Activated T-cell treated with anti-CD3 and anti-CD28 coated beads for 24 hours (primary cell): ENCODE measurements at places on chromosomes 5 and 9.
A peak's percentile ranks its signal among the peaks of the same experiment; 100 is the strongest.

GRCh38 chr9:135591506-135592330 lies 30.2 kb downstream of the PAEP start:
- DNase-seq = no peak

DNA sequence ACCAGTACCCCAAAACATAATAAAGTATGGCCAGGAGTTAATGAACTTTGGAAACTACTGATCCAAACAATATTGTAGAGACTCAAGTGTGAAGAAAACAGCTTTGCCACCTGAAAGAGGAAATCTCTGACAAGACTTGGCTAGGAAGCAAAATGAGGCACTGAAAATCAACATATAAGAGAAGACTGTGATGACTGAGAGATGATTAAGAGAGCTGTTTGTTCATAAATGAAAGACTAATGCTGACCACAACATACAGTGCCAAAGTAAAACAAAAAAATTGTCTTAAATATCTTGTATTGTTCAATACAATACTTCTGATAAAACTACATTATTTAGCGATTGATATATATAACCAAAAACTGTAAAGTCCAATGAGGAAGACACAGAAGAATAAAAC lies 7.2 kb downstream of the RC3H2 start:
- no peak for DNase-seq

GRCh38 chr5:54595721-54596120 lies 78.2 kb downstream of the SNX18 start:
- DNase-seq = no peak

DNA sequence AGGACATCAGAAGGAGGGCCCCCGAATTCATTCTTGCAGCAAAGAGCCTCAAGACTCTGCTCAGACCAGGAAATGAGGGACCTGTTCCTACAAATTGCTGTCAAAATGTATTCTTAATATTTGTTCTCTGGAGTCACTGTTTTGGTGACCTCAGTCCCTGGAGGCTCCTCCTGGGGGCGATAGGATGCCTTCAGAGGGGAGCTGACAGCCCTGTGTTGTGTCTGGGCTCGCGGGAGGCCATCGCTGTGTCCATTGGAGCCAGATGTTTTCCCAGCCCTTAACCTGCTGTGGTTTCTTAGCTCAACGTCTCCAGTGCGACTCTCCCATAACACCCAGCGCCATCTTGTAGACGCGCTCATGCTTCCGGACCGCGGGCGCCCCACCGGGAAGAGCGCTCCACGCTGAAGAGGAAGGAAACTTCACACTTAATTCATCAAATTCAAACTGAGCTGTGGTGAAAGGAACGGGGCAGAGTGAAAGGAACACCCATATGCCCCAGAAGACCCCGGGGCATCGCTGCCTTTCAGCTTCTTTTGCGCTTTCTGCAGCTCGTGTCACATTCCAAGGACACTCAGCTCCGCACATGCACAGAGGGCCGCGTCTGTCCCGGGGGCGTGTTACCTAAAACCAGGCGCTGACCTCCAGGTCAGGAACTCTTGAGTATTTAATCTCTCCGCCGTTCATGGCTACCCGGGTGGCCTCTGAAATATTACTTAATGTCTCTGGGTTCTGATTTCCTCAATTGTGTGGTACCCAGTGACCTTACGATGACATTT lies 112.3 kb upstream of the GDNF start:
- DNase-seq = no peak

- no peak for DNase-seq
Observed at GRCh38 chr9:7977586-7977985, 178.0 kb upstream of the DMAC1 start.

- DNase-seq = no peak
Observed at GRCh38 chr9:131593936-131594665, 48.8 kb downstream of the PRRT1B start.

DNA sequence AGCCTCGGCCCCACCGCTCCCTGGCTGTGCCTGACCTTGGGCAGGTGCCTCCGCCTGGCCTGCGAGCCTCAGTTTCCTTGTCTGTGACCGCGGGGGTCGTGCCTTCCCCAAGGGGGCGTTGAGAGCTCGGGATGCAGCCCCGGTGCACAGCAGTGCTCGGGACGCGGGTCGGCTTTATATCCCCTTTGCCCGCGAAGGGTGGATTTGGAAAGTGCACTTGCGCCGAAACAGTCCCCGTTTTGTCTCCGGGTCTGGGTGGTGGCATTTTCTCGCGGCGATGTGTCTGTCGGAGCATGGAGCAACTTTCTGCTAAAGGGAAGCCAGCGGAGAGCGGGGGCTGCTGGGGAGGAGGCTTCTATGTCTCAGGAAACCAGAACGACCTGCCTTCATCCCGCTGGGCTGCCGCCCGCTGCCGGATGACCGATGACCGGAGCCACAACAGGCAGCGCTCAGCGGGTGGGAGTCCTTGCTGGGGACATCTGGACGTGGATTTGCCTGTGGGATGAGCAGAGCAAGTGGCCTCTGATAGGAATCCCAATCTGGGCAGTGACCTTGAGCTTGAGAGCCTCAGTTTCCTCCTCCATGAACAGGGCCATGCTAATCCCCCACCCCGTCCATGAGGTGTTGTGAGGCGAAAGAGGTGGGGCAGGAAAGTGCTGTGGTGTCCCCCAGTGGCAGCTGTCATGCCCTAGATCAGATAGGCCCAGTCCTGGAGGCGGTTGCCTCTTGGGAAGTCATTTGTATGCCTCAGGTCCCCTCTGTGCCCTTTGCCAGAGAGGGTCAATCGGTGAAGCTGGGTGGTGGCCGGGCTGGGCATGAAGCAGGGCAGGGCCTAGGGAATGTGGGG lies 651 bp downstream of the HRH2 start:
- DNase-seq = peak; percentile 32

DNA sequence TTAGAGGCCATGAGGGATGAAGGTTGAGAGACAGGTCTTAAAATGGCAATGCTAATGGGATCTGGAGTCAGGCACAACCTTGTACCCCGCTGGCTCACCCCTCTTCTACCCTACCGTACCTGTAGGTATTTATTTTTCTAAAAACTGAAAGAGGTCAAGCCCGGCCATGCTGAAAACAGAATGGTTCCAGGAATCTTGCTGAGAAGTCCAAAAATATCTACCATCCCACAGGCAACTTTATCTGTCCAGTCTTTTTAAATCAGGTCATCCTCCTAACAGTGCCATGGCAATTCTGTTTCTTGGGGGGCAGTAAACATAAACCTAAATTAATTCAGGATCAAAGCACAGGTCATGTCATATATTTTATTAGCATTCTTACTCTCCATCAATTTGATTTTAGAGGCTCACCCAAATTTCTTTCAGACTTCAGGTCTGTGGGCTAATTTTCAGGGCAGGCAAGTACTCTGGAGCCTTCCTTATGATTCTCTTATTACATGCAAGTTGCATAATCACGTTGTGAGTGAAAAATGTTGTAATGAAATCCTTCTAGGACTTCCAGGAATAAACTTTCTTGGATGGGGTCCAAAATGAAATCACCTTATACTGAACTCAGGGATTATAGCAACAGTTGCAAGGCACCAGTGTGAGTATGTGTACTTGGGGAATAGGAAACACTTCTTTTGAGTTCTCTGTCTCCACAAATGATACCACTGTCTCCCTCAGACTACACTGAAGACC lies 102.7 kb upstream of the NREP start:
- DNase-seq = no peak

GRCh38 chr9:75612205-75612604 lies 278.3 kb upstream of the PCSK5 start:
- no peak for DNase-seq

GRCh38 chr5:13985731-13986418 lies 41.4 kb upstream of the DNAH5 start:
- DNase-seq = no peak

DNA sequence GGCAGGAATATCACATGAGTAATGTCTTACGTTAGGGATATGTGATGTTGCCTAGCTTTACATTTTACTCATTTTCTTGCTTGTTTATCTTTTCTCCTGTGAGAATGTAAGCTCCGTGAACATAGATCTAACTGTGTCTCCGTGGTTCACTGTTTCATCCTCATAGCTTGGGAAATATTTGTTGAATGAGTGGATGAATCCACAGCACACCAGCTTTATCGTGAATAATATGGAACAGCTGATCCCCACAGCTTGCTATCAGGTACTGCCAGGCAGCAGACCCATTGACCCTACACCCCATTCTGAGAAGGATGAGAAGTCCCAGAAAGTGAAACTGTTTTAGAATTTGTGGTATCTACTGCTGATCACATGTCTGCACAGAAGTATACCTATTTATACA lies 106.8 kb upstream of the FBN2 start:
- DNase-seq = no peak

GRCh38 chr9:116992865-116993264 lies 305.8 kb downstream of the TRIM32 start:
- no peak for DNase-seq

GRCh38 chr9:94909250-94909894 lies 182.9 kb downstream of the AOPEP start:
- peak; percentile 11 for DNase-seq

GRCh38 chr5:151718646-151719045 lies 31.9 kb upstream of the SPARC start:
- no peak for DNase-seq

DNA sequence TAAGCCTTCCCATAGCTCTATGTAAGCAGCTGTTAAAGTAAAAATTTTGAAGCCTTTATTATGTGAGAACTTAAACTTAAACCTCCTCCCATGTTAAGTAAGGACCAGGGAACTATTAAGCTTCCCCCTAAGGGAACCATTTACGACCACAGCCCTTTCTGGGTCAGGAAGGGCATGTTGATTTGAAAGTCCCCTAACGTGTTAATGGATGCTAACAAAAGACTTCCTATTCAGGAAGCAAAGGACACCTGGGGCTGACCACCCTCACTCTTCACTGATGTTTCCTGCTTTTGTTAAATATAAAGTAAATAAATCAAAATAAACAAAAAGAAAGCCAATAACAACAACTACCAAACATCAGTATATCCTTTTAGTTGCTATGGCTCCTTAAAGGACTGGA lies 170.6 kb upstream of the RFX3 start:
- DNase-seq = no peak

DNA sequence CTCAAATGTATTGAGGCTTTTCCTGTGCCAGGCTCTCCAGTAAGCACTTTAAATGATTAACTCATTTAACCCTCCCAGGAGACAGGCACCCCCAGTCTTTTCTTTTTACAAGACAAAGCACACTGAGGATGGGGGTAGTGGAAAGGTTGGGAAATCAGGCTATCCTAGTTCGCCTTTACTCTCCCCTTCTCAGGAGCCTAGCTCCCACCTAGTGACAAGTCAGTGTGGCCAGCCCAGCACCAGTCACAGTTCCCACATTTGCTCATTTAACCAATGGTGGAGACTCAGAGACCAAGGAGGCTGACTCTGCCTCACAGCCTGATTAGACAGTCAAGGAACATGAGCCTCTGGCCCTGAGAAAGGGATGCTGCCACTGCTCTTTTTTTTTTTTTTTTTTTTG lies 3.5 kb downstream of the ALDH7A1 start:
- no peak for DNase-seq

GRCh38 chr9:5499889-5500398 lies 10.4 kb upstream of the PDCD1LG2 start:
- DNase-seq = no peak

- peak; percentile 37 for DNase-seq
Observed at GRCh38 chr5:54518146-54518817, 723 bp downstream of the SNX18 start.

- DNase-seq = no peak
Observed at GRCh38 chr5:39476843-39477220, 52.1 kb upstream of the DAB2 start.

DNA sequence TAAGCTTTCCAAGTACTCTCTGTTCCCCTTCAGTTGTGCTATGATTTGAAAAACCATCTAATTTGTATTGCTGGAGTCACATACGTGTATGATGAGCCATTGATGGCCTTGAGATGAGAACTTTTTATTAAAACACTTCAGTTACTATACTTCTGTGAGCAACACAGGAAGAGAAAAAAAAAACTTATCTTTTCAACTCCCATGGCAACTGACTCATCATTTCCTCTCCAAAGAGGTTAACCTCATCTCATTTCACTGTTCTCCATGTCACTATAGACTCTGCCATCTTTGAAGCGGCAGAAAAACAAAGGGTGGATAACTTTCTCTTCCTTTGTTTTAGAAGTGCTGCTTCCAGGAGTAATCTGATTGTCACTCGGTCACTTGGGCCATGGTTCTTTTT lies 104.3 kb upstream of the PCSK1 start:
- DNase-seq = no peak

DNA sequence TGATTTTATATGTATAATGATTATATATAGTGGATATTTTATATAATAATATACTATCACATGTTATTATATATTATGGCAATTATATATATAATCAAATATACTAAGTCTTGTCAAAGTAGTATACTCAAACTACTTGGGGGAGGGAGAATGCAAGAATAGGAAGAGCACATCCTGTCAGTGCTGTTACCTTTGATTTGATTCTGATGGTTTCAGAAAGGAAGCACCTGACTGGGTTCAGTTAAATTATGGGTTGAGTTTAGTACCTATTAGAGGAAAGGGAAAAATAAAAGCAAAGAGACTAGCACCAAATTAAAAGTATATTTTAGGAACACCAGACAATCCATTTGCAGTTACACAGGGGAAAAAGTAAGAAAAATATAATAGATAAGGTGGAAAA lies 107.6 kb downstream of the GRIA1 start:
- no peak for DNase-seq

DNA sequence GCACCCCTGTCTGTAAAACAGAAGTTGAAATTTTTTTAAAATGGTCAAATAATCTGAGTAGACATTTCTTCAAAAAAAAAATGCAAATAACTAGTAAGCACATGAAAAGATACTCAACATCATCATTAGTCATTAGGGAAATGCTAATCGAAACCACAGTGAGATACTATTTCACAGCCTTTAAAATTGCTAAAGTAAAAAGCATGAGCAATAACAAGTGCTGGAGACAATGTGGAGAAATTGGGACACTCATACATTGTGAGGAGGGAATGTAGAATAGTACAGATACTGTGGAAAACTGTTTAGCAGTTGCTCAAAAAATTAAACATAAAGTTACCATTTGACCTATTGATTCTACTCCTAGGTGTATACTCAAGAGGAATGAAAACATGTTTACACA lies 58.4 kb upstream of the RUSC2 start:
- DNase-seq = no peak

DNA sequence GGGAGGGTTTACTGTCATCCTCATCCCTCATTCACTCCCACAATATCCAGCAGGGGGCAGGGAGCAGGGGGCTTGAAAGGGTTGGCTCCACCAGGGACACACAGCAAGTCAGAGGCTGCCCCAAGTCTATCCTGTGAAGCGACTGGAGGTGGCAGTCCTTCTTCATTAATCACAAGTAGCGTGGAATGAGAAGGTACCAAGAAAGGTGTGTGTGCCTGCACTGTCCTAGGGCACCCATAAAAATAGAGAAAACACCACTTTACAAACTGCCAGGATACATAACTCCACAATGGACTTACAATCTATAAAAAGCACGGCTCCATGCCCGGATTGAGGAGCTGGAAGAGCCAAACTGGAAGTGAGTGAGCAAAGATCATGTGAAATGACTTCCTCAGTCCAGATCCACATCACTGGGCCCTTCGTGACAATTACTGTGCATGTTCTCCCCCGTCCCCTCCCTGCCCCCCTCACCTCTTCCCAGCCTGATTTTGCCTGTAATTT lies 183.9 kb downstream of the SLIT3 start:
- no peak for DNase-seq
